AG09319 (cell line): ENCODE measurements at places on chromosomes 4 and X.

GRCh38 chr4:103075894-103076746 is 441 bp downstream of the SLC9B2 start:
- DNase-seq = no peak

GRCh38 chrX:78997870-78998558 is 52.8 kb downstream of the P2RY10 start:
- DNase-seq = no peak

DNA sequence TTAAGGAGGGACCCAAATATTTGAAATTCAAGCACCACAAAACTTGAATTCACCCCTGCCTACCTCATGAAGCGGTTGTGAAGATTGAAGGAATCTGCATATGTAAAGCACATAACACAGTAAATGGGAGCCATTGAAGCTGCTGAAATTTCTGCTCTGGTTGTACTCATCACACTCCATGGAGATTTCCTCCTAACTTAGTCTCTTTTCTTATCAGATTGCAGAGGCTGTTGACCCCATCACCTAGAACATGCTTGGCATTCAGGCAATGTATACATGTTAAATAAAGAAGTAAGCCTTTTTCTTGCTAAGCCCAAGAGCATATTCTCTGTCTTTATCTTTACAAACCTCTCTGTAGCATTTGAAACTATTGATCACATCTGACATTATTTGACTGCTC is 104.9 kb upstream of the TNIP3 start:
- no peak for DNase-seq

- DNase-seq = no peak
Observed at GRCh38 chr4:67762086-67762485, 7.9 kb upstream of the GNRHR start.

DNA sequence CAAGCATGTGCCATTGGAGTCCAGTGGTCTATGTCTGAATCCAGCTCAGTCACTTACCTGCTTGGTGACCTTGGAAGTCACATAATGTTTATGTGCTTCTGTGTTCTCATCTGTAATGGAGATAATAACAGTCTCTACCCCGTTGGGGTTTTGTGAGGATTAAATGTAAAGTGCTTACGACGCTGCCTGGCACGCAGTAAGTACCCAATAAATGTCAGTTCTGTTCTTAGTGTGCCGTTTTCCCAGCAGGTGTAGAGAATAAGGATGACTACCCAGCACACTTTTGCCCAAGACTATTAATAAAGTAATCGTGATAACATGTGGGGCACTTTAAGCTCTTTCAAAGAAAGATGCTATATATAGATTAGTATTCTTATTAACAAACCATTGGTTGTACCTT is 56.7 kb downstream of the MTM1 start:
- no peak for DNase-seq

GRCh38 chrX:15382813-15383212 is 1.4 kb downstream of the VEGFD start:
- no peak for DNase-seq
